ENCODE measurements at places on chromosomes 4 and X.

DNA sequence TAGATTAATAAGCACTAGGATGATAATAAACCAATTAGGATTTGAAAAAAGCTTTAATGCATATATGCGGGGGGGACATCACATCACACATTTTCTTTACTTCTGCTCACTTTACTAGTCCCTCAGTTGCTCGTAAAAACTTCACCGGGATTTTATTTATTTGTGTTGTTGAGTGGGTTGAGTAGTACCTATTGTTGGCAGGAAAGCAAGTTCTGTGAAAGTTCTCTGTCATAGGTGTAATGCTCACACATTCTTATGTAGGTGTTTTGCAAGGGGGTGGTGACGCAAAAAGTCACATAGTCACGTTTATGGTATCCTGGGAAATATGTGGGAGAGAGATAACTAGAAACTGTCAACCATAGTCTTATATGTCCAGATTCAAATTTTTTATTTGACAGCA is 65.3 kb downstream of the PDLIM5 start:
- no peak for DNase-seq

GRCh38 chr4:181647396-181648147 is 595.6 kb upstream of the TENM3 start:
- DNase-seq: no peak

DNA sequence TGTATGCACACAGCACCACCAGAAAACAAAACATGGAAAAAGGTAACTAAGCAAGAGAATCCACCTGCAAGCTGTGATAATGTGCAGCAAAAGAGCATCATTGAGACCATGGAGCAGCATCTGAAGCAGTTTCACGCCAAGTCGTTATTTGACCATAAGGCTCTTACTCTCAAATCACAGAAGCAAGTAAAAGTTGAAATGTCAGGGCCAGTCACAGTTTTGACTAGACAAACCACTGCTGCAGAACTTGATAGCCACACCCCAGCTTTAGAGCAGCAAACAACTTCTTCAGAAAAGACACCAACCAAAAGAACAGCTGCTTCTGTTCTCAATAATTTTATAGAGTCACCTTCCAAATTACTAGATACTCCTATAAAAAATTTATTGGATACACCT is 90.2 kb downstream of the TET2 start:
- no peak for DNase-seq

- no peak for DNase-seq
These were observed 34.0 kb upstream of the PPARGC1A start for GRCh38 chr4:23923840-23924239.

DNA sequence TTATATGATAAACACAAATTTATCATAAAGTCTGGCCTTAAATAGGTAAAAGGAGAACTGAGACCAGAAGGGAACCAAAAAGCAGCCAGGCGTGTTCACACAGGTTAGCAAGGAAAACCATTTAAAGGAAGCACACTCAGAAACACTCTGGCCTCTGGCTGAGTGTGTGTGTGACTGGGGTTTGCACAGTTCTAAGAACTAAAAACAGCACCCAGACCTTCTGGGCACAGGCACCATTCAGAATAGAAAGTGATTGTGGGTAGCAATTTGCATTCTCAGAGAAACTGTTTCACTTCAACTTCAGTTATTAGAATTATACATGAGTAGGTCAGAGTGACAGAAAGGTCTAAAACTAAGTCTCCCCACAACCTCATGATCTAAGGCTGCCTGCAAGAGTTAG is 10.0 kb downstream of the GPR82 start:
- DNase-seq: no peak

GRCh38 chr4:126372634-126373033 is 1057.9 kb downstream of the FAT4 start:
- DNase-seq: no peak

All from SK-N-MC (cell line).